ENCODE measurements at places on chromosomes 4 and X.

DNA sequence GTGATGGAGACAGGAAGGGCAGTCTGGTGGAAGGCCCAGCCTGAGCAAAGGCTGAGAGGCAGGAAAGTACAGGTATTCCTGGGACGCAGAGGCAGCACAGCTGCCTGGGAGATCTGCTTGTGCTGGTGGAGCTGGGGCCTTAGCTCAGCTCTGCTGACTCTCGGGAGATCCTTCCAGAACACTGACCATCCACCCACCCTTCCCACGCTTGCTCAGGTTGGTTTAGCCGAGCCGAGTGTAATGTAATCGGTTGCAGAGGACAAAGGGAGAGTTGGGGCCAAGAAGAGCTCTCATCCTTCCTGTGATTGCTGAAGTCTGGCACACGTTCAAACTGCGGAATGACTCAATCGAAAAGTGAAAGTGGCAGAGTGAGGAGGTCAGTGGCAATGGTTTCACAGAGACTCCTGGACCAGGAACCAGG lies 43.1 kb upstream of the GPR78 start:
- peak; percentile 44 for DNase-seq

DNA sequence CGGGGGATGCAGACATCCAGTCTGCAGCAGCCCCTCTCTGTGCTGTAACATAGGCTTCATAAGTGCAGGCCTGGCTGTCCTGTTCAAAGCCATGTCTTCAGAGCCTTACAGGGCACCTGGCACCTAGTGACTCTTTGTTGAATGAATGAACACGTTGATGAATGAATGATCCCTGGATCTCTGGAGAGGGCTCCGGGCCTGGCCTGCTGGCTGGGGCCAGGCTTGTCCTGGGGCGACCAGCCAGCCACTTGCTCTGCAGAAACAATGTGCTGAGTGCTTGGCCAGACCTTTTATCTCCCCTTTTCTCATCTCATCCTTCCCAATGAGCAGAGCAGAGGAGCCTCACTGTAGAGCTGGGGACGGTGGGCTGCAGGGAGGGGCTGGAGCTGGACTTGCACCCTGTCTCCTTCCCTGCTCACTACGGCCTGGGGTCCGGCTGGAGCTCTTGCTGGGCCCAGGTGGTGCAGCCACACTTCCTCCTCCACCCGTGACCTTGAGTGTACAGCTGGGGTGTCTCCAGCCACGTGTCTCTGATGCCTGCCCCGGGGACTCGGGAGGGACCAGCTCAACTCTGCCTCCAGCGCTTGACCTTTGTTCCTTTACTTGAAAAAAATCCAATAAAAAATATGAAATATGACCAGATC lies 77.9 kb downstream of the PSAPL1 start:
- DNase-seq, result no peak

- peak; percentile 79 for DNase-seq
Observed at GRCh38 chrX:21993265-21993664, 38.9 kb upstream of the PHEX start.

DNA sequence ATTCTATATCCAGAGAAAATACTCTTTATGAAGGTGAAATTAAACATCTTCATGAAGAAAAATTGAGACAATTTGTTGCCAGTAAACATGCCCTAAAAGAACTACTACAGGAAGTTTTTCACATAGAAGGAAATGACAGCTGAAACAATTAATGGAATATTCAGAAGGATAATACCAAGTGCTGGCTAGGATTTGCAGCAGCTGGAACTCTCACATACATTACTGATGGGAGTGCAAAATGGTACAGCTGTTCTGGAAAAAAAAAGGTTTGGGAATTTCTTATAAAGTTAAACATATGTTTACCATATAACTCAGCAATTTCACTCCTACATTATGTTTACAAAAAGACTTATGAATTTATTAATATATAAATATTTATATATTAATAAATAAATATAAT lies 193.2 kb upstream of the FAT4 start:
- DNase-seq, result no peak

GRCh38 chr4:40587826-40588225 lies 41.8 kb downstream of the RBM47 start:
- peak; percentile 86 for DNase-seq

DNA sequence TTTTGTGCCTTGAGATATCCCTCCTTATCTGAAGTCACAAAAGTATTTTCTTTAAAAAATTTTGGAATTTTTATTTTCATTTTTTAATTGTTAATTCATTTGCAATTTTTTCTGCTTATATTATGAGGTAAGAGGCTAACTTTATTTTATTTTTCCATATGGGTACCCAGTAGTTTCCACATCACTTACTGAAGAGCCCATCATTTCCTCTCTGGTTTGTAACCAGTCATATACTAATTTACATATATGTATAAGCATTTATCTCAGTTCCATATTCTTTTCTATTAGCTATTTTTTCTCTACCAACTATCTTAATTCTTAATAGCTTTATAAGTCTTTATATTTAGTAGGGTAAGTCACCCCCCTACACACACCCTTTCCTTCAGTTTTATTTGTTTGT lies 27.0 kb downstream of the MGARP start:
- DNase-seq, result no peak

DNA sequence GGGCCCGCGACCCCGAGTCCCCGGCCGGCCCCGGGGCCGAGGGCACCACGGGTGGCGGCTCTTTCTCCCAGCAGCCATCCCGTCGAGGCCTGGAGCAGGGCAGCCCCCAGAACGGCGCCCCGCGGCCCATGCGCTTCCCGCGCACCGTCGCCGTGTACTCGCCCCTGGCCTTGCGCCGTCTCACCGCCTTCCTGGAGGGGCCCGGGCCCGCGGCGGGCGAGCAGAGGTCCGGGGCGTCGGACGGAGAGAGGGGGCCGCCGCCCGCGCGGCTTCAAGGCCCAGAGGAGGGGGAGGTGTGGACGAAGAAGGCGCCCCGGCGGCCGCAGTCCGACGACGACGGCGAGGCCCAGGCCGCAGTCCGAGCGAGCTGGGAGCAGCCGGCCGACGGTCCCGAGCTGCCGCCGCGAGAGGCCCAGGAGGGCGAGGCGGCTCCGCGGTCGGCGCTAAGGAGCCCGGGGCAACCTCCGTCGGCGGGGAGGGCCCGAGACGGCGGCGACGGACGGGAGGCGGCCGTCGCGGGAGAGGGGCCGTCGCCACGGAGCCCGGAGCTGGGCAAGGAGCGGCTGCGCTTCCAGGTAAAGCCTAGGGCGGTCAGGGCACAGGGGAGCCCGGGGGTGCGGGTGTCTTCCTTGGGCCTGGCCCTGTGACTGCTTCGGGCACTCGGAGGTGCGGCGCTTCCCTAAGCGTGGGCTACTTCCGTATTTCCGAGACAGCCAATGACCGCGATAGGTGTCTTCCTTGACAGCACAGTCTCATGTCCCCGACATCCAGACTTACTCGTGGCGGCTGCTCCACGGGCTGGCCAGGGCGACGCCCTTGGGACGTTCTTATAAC lies 845 bp downstream of the ZAR1 start:
- peak; percentile 27 for DNase-seq

- DNase-seq, result peak; percentile 32
Observed at GRCh38 chr4:2859514-2859913, 15.9 kb downstream of the ADD1 start.

GRCh38 chr4:89942811-89943210 lies 48.2 kb downstream of the MMRN1 start:
- DNase-seq, result no peak

DNA sequence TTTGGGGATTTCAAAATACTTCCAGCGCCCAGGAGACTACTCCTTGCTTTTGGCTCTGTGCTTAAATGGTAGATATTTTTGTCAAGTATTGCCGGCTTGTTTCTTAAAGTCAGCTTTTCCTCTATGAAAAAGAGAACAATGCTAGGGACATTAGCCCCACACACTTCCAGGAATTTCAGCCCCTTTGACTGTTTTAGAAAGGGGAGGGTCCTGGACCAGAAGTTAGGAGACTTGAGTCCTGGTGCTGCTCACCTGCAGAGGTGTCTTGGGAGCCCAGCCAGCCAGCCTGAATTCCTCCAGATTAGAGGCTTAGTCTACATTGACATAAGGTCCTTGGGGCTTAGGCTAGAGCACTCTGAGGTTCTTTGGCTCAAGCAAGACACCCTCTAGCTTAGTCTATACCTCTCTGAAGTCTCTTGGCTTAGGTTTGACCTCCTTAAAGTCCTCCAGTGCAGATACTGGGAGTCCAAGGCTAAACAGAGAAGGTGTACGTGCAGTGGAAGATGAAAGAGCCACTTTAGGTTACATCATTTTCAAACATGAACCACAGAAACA lies 1.6 kb upstream of the SETD7 start:
- no peak for DNase-seq

DNA sequence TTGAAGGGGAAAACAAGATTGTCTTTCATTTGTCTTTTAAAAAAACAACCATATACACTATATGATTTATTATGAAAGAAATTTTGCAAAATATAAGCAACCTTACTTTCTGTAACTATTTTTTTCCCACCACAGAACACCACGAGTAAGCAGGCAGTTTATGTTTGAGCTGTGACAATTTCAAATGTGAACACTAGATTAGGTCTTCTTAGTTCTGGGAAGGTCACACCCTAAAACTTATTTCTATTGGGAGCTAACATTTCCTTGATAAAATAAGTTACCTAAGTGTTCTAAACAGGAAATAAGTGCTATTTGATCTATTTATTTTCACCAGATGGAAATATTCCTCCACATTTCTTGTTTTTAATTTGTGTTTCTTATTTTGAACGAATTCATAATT lies 50.6 kb downstream of the PCDH7 start:
- DNase-seq, result no peak

- no peak for DNase-seq
Observed at GRCh38 chr4:152363086-152363485, 172.8 kb downstream of the FBXW7 start.

GRCh38 chrX:6386837-6387236 lies 148.1 kb downstream of the VCX3A start:
- DNase-seq, result no peak

DNA sequence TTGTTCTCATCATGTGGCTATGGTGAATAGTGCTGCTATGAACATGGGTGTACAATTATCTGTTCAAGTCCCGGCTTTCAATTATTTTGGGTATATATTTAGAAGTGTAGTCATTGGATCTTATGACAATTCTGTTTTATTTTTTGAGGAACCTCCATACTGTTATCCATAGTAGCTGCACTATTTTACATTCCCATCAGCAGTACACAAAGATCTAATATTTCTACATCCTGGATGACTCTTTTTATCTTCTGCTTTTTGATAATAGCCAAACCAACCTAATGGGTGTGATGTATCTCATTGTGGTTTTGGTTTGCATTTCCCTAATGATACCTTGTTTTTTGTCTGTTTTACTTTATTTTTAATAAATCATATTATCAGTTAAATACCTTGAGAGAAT lies 12.9 kb upstream of the IL13RA1 start:
- DNase-seq, result no peak

- DNase-seq, result no peak
Observed at GRCh38 chrX:130097507-130098209, 12.6 kb downstream of the ELF4 start.

DNA sequence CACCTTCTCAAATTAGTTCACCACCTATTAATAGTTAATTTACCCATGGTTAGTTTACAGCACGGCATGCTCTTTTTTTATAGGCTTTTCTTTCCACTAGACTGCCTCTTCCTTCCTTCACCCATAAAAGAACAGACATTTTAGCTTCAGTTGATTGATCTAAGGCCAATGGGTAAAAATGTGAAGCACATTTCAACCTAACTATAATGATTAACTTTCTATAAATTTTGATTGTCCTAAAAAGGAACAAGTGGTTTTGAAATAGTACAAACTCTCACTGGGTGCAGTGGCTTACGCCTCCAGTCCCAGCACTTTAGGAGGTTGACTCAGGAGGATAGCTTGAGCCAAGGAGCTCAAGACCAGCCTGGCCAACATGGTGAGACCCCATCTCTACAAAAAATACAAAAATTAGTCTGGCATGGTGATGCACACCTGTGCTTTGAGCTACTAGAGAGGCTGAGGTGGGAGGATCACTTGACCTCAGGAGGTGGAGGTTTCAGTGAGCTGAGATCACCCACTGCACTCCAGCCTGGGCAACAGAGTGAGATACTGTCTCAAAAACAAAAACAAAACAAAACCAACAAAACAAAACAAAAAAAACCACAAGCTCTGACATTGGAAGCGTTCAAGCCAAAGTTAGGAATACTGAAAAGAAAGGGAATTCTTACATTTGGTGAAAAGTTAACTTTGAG lies 89.9 kb upstream of the FAT1 start:
- no peak for DNase-seq

DNA sequence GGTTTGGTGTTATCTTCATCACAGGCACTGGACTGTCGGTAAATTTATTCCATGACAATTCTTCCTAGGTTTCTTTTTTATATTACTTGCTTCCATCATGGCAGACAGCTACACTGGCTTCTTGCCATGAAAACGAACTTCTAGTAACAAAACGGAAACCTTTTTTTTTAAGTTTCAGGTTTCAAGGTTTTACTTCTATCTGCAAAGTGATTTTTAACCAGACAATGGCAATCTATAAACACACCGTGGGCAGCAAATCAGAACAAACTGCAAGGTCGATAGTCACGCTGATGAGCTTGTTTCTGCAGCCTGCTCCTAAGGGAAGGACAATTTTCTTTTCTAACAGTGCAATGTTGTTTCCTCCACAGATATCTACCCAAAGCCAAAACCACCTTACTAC lies 29.9 kb downstream of the XG start:
- DNase-seq, result no peak

DNA sequence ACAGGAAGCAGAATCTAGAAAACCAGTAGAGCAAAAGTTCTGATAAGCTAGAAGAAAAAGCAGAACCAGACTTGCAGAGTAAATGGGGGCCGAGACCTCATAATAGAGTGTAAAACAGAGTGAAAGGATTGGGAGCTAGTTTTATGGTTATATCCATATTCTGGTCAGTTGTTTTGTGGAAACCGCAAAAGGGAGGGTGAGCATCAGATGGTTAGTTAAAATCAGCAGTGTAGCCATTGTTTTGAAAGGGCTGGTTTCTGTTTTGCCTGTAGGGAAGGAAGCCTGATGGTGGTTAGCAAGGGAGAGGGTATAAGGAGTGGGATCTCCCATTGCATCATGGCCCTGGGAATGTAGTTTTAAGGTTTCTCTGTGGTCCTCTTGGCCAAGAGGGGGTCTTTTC lies 17.2 kb upstream of the CCNI start:
- DNase-seq, result peak; percentile 50

DNA sequence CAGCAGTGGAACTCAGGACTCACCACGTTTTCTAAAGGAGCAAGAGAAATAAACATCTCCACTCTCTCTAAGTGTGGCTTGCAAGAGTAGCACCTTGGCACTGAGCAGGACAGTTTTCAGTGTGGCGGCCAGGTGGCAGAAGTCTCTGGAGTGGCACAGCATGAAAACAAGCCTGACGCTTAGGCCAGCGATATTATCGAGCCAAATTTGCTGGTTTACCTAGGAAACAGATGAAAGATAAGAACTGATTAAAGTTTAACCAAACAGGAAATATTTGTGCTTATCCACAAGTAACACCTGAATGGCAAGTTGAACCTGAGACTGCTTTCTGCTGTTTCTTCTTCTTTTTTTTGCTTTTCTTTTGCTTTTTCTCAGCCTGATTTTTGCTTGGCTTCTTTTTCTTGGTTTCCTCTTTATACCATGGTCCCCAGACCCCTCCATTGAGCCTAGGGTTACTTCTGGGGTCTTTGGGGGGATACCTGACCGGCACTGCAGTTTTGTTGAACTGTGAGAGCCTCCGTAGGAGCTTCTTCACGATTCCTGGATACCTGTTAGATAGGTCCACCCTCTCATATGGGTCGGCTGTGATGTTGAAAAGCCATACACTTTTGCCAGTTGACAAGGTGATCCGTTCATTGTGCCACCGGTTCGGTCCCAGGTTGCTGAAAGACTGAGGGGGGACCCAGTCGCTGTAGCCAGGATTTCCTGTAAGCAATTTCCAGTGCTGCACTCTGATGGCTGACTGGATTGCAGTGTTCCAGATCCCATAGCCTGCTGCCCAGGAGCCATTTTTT lies 77.3 kb downstream of the ARSJ start:
- no peak for DNase-seq

GRCh38 chr4:157358439-157358838 lies 137.9 kb downstream of the GRIA2 start:
- DNase-seq, result no peak
